Kidney (tissue), 22 donors: ENCODE measurements at places on chromosomes 4 and X. TPM values are rescaled to one million over a fixed set of nuclear protein-coding genes. Genes with fewer than 3 reads are reported as not detected.

Gene EGFL6
- not detected for total RNA-seq

Gene UGT2B11
- not detected for total RNA-seq

Gene RHOXF2B
- not detected for total RNA-seq

GRCh38 chrX:8037593-8038348 is 110.6 kb upstream of the PNPLA4 start:
- no peak overlapping the region for H3K4me3 ChIP-seq
- DNase-seq = no peak
- H3K27me3 ChIP-seq = peaks cover 7% of the 10 kb centered on the region
- no peak overlapping the region for H3K27ac ChIP-seq
- H3K4me1 ChIP-seq = no peaks in the 10 kb centered on the region

- H3K27ac ChIP-seq = no peak overlapping the region
- no peak for DNase-seq
- H3K4me1 ChIP-seq = no peaks in the 10 kb centered on the region
- no peak overlapping the region for H3K4me3 ChIP-seq
Observed at GRCh38 chrX:32183066-32183465, 1028.3 kb downstream of the DMD start.

DNA sequence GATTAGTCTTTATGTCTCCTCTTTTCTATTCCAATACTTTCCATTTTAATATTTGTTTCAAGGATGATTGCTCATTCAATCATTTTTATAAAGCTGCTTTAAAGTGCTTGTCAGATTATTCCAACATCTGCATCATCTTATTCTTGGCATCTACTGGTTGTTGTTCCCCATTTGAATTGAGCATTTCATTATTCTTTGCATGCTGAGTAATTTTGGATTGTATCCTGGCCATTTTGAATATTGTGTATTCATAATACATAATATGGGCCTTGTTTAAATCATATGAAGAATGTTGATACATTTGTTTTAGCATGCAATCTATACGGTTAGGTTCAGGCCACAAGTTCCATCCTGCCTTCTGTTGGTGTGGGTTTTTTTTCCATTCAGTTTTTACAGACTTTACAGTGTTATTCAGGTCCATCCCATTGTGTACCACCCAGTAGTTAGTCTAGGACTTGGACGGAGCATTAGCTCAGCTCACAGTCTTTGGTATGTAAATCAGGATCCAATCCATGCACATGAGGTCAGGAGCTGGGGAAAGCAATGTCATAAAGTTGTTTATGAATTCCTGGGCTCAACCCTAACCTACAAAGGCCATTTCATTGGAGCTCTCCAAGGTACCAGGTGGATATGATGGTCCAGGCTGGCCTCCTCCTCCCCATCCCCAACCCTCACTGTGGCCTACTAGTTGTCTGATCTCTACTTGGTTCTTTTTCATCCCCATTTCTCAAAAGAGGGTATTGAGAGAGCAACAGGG is 20.3 kb downstream of the RGN start:
- H3K4me1 ChIP-seq = no peaks in the 10 kb centered on the region
- H3K4me3 ChIP-seq = no peak overlapping the region
- H3K36me3 ChIP-seq = no peaks in the 10 kb centered on the region
- H3K27me3 ChIP-seq = no peaks in the 10 kb centered on the region
- H3K27ac ChIP-seq = no peak overlapping the region

- H3K4me3 ChIP-seq = no peak overlapping the region
- H3K4me1 ChIP-seq = no peaks in the 10 kb centered on the region
- no peak overlapping the region for H3K27ac ChIP-seq
- H3K36me3 ChIP-seq = no peaks in the 10 kb centered on the region
Observed at GRCh38 chr4:61771056-61771455, 570.9 kb downstream of the ADGRL3 start.

GRCh38 chrX:40278340-40279090 is 180.8 kb upstream of the BCOR start:
- no peak overlapping the region for H3K27ac ChIP-seq
- no peak for DNase-seq
- H3K4me1 ChIP-seq = no peaks in the 10 kb centered on the region
- no peaks in the 10 kb centered on the region for H3K36me3 ChIP-seq
- no peaks in the 10 kb centered on the region for H3K27me3 ChIP-seq
- no peak overlapping the region for H3K4me3 ChIP-seq

GRCh38 chr4:82643994-82644733 is 82.4 kb upstream of the TMEM150C start:
- no peaks in the 10 kb centered on the region for H3K27me3 ChIP-seq
- H3K4me1 ChIP-seq = no peaks in the 10 kb centered on the region
- no peak overlapping the region for H3K27ac ChIP-seq
- H3K4me3 ChIP-seq = no peak overlapping the region
- no peak for DNase-seq

- H3K4me3 ChIP-seq = no peak overlapping the region
- no peaks in the 10 kb centered on the region for H3K27me3 ChIP-seq
- H3K27ac ChIP-seq = peak overlapping the region; percentile 16
- peaks cover 23% of the 10 kb centered on the region for H3K4me1 ChIP-seq
- H3K36me3 ChIP-seq = peaks cover 4% of the 10 kb centered on the region
- peak; percentile 74 for DNase-seq
Observed at GRCh38 chr4:2811830-2812611, 19.1 kb downstream of the SH3BP2 start.

DNA sequence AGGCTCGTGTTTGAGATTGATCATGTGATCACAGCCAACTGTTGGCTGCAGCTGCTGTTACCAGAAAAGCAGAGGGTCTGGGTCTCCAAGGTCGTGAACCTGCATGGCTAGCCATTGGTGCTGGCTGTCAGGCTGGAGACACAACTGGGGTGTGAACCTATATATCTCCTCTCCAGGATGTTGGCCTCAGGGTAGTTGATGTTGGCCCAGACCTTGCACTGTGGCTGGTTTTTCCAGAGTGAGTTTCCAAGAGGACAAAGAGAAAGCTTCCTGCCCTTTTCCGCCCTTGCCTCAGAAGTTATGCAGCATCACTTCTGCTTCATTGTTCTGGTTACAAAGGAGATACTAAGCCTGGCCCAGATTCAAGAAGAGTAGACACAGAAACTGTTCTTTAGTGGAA is 607.8 kb upstream of the HS3ST1 start:
- no peak for DNase-seq
- no peaks in the 10 kb centered on the region for H3K36me3 ChIP-seq
- no peak overlapping the region for H3K27ac ChIP-seq
- no peaks in the 10 kb centered on the region for H3K4me1 ChIP-seq
- no peak overlapping the region for H3K4me3 ChIP-seq

- no peak overlapping the region for H3K27ac ChIP-seq
- no peaks in the 10 kb centered on the region for H3K4me1 ChIP-seq
- H3K27me3 ChIP-seq = peaks cover 6% of the 10 kb centered on the region
- DNase-seq = no peak
- H3K4me3 ChIP-seq = no peak overlapping the region
Observed at GRCh38 chr4:1044469-1045192, 33.2 kb downstream of the FGFRL1 start.

DNA sequence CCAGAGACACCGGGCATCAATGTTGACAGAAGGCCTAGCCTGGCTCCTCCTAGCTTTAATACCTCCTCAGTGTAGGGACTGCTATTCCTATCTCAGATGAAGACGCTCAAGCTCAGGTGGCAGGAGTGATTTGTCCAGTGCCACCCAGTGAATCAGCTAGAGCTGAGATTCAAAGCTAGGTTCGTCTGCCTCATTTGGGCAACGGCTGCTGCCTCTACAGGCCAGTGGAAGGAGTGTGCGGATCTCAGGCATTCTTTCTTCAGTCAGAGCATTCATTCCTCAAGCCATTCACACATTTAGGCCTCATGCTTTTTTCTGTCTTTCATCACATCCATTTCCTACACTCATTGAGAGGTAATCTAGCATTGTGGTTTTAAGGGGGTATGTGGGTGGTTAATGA is 7.3 kb downstream of the TSR2 start:
- no peaks in the 10 kb centered on the region for H3K36me3 ChIP-seq
- H3K4me1 ChIP-seq = no peaks in the 10 kb centered on the region
- no peak for DNase-seq
- no peak overlapping the region for H3K27ac ChIP-seq
- H3K27me3 ChIP-seq = no peaks in the 10 kb centered on the region
- no peak overlapping the region for H3K4me3 ChIP-seq

DNA sequence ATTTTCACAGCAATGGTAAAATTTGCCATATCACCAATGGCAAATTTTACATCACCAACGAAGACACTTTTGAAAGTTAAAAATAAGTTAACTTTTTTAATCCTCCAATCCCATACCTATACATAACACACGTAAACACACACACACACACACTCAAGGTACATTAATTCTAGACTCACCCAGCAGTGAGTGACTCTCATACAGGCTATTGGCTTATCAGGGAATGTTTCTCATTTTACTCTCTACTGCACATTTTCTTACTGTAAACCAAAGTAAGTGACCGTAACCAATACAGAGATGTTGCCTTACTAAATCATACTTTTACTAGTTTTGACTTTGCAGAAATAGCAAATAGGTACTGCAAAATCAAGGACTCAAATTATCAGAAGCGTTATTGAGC is 2.3 kb downstream of the VEGFC start:
- DNase-seq = no peak
- H3K4me1 ChIP-seq = no peaks in the 10 kb centered on the region
- H3K4me3 ChIP-seq = no peak overlapping the region
- H3K27ac ChIP-seq = no peak overlapping the region
